ENCODE measurements at places on chromosomes 5 and 9. TPM values are rescaled to one million over a fixed set of nuclear protein-coding genes. Genes with fewer than 3 reads are reported as not detected.

- DNase-seq: no peak
Observed at GRCh38 chr5:77844623-77845323, 68.6 kb upstream of the TBCA start.

GRCh38 chr5:34652466-34652865, 3.7 kb upstream of the RAI14 start:
- no peak for DNase-seq

DNA sequence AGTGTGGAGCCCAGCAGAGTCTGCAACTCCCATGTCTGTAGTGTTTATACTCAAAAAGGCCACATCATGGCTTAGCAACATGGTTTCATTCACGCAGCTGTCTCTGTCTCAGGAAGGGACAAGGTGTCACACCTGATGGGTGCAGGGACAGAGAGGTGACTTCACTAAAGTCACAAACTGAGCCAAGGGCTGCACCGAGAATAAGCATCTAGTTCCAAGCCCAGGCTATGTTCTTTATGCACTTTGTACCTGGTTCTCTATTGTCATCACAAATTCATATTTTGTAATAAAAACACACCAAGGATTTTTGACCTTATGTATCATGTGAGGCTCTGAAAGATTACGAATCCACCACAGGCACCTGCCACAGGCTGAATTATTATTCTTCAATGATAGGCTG, 64.9 kb upstream of the STK32A start:
- peak; percentile 17 for DNase-seq

DNA sequence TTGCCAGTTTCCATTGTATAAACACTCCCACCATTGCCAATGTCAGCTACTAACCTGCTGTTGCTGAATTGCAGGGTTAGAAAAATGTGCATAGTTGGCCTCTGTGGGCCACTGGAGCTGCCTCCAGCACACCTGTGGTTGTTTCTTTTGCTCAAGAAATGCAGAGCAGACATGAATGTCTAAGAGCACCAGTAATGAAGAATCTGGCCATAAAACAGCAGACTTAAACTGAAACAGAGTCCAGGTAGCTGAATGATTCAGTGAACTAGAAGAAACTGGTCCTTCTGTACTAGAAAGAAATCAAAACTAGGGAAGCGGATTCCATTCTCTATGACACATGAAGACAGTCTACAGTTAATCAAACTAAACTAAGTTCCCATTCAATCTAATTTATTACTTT, 48.2 kb downstream of the NUDT12 start:
- DNase-seq: no peak

- DNase-seq: no peak
Observed at GRCh38 chr5:125050926-125051325, 304.5 kb upstream of the ZNF608 start.

The CDHR2 gene
- 0.20 TPM for total RNA-seq
